ENCODE measurements at places on chromosomes 12 and 14.

DNA sequence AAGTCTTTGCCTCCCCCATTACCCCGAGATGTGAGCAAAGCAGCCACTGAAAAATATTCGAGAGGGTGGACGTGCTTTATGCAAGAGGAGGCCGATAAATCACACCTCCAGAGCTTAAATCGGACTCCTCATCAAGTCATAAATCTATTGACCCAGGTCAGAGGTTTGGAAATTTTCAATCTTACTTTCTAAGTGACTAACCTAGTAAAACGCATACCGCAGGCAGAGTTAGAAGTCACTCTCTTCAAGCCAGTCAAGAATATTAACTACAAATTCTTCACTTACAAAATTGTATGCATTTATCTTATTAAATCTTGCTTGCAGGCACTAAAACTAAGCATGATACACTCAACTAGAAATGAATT is 34.9 kb downstream of the GPHB5 start:
- no peak for DNase-seq

GRCh38 chr12:188910-189621 is 24.9 kb downstream of the SLC6A12 start:
- DNase-seq = no peak

DNA sequence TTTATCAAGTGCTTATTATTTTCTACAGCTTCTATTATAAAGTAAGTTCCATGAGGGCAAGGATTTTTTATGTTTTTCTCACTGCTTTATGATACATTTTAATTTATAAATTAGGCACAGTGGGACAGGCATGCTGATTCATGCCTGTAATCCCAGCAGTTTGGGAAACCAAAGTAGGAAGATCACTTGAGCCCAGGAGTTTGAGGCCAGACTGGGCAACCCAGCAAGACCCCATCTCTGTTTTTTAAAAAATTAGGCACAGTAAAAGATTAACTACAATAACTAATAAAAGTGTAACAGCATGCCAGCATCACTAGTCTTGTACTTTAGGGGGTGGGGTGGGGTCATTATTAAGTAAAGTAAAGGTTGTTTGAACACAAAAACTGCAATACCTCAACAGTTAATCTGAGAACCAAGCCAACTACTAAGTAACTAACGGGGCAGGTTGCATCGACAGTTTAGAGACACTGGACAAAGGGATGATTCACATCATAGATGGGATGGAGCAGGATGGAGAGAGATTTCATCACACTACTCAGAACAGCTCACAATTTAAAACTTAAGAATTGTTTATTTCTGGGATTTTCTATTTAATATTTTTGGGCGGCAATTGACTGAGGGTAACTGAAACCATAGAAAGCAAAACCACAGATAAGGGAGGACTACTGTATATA is 119.5 kb downstream of the PLEKHA5 start:
- no peak for DNase-seq

DNA sequence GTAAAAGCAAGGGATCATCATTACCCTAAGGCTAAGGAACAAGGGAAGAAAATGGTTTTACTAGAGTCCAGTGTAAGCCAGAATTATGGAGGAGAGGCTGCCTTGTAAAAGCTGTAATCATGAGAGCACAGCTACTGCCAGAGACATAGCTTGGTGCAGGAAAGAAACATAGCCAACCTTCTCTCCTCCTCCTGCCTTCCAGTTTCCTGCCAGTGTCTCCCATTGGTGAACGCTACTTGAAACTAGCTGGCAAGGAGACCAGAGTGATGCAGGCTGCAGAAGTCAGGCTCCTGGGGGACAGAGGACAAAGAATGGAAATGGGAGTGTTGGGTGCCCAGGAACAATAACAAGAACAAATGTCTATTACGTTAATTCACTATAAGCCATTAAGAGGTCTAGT is 158.5 kb downstream of the NELL2 start:
- DNase-seq = no peak

DNA sequence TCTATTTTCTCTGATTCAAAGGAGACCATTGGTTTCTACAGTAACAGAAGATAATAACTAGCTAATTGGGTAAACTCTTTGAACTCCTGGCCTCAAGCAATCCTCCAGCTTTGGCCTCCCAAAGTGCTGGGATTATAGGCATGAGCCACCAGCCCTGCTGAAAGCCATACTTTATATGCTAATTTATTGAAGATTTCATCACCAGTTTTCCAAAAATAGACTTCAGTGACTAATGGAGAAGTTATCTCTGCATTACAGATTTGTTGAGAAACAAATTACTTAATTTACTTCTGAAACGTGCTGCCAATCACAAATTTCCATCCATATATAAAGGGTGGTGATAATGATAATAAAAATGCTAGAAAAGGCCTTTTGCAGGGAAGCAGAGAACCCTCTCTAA is 1758.1 kb upstream of the SEL1L start:
- no peak for DNase-seq

GRCh38 chr14:69505338-69506240 is 21.1 kb downstream of the PLEKHD1 start:
- no peak for DNase-seq

- no peak for DNase-seq
Observed at GRCh38 chr12:11832093-11832492, 182.6 kb downstream of the ETV6 start.

- no peak for DNase-seq
Observed at GRCh38 chr14:74502236-74503019, 8.9 kb downstream of the ISCA2 start.

DNA sequence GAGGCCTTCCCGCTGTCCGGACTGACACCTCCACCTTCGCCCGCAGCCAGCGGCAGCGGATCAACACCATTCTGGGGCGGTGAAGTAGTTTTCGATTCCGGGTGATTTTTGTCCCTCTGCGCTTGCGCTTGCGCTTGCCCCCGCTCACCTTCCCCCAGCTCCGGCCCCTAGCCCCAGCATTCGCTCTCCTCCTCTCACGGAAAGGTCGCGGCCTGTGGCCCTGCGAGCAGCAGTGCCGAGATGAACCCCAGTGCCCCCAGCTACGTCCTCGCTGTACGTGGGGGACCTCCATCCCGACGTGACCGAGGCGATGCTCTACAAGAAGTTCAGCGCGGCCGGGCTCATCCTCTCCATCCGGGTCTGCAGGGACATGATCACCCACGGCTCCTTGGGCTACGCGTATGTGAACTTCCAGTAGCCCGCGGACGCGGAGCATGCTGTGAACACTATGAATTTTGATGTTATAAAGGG is 22.7 kb upstream of the SRGAP1 start:
- no peak for DNase-seq

- no peak for DNase-seq
Observed at GRCh38 chr12:68806488-68807237, 1.3 kb upstream of the MDM2 start.

DNA sequence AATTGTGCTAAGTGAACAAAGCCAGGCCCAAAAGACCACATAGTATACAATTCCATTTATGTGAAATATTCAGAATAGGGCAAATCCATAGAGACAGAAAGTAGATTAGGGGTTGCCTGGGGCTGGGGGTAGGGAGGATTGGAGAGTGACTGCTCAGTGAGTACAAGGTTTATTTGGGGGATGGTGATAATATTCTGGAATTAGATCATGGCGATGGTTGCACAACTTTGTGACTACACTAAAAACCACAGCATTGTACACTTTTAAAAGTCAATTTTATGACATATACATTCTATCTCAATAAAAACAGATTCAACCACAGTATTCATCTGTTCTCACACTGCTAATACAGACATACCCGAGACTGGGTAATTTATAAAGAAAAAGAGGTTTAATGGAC is 68.7 kb upstream of the MAP1LC3B2 start:
- DNase-seq = no peak

GRCh38 chr12:3489057-3489456 is 1.9 kb upstream of the PRMT8 start:
- DNase-seq = no peak

DNA sequence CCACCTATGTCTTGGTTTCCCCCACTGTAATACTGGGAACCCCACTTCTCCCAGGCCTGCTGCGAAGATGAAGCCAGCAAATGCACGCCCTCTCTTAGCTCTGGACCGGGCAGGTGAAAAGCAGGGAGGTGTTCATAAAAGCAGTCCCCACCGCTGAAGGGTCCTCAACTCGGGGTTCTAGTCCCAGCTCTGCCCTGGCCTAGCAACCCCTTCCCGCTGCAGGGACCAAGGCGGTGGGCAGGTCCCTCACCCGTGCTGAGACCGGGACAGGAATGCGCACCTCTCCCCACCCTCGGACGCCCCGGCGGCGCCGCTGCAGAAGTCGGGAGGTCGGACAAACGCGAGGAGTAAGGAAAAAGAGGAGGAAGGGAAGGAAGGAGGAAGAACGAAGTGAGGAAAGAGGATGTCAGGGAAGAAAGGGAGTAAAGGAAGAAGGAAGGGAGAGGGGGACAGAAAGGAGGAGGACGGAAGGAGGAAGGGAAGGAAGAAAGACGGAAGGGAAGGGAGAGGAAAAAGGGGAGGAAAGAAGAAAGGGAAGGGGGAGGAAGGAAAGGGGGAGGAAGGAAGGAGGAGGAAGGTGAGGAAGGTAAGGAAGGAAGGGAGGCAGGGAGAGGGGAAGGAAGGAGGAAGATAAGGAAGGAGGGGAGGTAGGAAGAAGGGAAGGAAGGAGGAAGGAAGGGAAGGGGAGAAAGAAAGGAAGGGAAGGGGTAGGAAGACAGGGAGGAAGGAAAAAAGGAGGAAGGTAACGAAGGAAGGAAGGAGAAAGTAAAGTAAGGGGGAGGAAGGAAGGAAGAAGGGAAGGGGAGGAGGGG is 701 bp downstream of the SPRING1 start:
- no peak for DNase-seq

DNA sequence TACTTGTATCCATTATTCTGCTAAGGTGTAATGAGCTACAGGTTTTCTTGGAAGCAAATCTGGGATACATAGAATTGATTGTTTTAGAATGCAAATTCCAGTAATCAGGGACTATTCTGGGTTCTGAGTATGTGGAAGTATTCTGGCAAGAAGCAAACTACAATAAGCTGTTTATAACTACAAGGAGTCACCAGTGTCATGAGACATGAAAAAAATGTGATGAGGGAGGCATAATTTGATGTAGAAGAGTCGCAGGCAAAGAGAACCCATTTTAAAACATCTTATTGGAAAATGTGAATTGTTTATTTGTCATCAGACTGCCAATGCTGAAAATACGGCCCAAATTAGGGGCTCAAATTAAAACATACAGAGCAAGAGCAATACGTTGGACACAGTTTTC is 321.8 kb upstream of the E2F7 start:
- no peak for DNase-seq

DNA sequence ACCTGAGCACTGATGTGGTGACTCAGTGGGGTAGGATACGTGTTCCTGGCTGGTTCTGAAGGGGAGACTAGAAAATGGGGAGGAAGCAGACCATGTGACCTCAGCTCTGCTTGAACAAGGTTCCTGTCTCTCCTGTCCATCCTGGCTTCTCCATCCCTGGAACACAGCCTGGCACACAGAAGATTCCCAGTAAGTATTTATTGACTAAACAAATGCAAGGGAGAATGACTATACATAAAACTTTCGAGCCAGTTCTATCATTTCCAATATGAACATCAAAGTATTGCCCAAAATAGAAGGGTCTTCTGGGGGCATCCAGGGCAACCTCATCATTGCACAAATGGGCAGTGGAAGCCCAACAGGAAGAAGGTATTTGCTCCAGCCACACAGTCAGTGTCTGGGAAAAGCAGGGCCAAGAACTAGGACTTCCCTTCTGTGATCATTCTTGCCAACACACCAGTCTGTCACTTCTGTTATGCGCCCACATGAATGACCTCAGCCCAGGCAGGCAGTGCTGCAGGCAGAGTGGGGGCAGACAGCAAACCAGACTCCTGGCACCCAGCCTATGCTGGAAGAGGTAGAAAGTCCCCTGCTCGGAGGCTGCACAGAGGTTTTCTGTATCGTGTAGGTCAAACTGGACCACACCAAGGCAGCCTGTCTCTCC is 5.6 kb upstream of the SERPINA9 start:
- DNase-seq = no peak

DNA sequence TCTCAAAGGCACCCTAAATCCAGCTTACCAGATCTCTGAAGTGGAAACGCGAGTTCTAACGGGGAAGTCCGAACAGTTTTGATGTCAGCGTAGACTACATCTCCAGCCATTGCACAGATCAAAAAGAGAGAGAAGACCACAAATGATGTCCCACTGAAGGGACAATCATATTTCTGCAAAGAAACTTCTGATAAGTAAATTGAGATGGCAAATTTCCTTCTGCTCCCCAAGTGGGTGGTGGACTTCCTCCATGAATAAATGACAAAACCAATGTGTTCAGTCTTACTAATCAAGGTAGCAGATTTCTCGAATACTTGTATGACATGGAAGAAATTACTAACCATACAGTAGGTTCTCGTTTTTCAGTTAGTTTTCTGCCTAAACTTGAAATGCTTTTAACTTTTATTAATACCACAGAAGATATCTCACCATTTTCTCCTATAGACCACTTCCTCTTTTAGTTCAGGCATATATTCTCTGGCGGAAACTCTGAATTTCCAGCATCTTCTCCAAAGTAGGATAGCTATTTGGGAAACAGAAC is at the start of gene CLECL1:
Gene CLECL1 (minus strand): TSS at position 177 of the 541 bp plus-strand sequence.
- DNase-seq = peak; percentile 36

DNA sequence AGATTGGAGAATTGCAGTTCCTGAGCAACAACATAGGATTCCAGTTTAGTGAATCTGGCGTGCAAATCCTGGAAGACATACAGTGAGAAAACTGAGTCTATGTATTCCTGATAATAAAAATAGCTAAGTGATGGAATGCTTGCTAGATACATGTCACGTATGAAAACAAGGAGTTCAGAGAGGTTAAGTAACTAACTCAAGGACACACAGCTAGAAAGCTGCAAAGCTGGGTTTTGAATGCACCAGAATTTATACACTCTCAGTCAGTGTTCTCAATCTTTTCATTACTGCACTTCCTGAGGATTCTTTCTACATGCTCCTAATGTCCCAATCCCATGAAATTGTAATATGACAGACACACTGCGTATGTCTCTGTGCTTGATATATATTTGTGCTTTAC is 35.3 kb downstream of the TBX3 start:
- no peak for DNase-seq

- DNase-seq = no peak
Observed at GRCh38 chr14:75579338-75579864, 981 bp downstream of the FLVCR2 start.

DNA sequence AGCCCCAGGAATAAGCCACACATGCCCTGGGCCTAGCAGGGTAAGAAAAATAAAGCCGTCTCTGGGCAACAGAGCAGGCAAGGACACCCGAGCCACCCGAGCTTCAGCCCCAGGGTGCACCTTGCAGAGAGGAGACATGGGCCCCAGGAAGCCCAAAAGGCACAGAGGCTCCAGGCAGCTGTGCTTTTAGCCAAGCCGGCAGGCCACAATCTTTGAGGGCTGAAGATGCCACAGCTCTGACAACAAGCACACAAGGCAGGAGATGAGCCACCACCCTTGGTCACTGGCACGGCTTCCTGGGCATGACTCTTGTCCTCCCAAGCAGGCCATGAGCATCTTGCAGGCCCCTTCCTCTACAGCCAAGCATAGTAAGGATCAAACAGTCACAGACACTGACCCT is 86.3 kb downstream of the ITPK1 start:
- no peak for DNase-seq

- DNase-seq = no peak
Observed at GRCh38 chr14:85037411-85037810, 492.5 kb upstream of the FLRT2 start.

Measured in CMK (cell line).